Activated naive CD8-positive, alpha-beta T cell treated with anti-CD3 and anti-CD28 coated beads for 36 hours (primary cell): ENCODE measurements at places on chromosomes 2 and 18. TPM values are rescaled to one million over a fixed set of nuclear protein-coding genes. Genes with fewer than 3 reads are reported as not detected.

DNA sequence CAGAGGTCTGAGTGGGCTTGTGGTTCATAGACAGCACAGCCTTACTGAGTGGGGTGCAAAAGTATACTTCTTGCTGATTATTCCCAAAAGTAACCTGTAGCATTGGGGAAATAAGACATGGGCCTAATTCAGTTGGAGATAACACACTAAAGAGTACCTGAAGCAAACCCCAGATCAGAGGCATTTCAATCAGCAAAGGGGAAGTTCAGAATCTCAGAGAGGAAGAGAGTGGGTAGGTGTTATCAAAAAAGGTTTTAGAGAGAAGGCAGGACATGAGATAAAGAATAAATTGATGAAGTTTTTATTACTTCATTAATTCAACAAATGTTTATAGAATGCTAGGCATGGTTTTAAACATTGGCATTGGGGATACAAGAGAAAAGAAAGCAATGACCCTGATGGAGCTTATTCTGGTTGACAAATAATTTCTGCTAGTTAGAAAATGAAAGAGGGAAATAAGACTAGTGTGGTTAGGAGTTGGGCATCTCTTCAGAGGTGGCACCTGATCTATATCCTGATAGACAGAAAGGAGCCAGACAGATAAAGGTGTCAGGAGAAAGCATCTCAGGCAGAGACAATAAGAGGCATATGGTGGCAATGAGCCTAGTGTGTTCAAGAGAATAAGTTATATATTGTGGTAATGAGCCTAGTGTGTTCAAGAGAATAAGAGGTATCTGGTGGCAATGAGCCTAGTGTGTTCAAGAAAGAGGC, 153.8 kb upstream of the SETBP1 start:
- no peak for DNase-seq

GRCh38 chr2:85265304-85265703, 62.5 kb downstream of the TGOLN2 start:
- no peak for DNase-seq

DNA sequence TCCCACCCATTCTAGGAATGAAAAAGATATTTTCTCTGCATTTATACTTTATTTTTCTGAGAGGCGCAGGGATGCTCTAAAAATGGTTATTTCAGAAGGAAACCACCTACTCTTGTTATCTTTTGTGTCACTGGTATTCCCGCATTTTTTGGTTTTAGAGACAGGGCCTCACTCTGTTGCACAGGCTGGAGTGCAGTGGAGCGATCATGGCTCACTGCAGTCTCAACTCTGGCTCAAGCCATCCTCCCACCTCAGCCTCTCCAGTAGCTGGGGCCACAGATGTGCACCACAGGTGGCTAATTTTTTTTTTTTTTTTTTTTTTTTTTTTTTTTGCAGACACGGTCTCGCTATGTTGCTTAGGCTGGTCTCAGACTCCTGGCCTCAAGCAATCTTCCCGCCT, 135.9 kb downstream of the NCK2 start:
- DNase-seq = no peak

DNA sequence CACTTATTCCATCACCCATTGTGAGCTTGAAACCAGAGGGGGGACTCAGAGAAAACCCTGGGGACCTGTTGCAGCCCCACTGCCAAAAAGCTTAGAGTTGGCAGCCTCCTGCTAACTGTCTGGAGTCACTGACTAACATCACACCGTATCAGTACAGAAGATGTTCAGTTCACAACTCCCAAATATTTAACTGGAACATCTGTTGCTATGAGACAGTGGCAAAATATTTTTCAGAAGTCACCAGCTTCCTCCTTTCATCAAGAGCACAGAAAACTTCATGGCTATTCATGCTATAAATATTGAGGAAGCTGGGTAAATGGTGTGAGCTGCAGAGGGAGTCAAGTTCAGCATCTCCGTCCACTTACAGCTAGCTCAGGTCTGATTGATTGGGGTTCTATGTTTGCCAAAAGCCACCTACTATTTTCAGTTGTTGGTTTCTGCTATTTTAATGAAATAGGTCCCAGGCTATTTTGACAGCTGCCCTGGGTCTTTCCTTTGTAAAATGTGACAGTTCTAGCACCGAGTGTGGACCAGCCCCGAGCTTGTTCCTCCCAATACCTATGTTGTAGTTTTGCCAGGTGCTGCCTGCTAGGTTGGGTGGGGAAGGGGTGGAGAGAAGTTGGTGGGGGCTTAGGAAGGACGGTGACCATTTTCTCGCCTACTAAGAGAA, 9.8 kb downstream of the TUBB6 start:
- no peak for DNase-seq

DNA sequence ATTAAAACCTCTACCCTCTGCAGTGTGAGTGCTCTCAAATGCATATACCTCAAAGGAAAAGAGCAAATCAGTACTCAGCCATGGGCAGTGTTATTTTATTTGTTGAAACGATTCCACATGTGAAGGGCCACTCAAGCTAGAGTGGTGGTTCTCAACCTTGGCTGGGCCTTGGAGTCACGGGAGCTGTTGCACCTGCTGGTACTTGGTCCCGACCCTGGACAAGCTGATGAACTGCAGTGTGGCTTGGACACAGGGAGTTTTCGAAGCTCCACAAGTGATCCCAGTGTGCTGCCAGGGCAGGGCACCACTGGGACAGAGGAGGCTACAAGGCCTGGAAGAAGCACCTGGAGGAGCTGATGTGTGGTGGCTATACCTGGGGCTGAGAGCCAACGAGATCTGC, 19.7 kb downstream of the GNLY start:
- no peak for DNase-seq

DNA sequence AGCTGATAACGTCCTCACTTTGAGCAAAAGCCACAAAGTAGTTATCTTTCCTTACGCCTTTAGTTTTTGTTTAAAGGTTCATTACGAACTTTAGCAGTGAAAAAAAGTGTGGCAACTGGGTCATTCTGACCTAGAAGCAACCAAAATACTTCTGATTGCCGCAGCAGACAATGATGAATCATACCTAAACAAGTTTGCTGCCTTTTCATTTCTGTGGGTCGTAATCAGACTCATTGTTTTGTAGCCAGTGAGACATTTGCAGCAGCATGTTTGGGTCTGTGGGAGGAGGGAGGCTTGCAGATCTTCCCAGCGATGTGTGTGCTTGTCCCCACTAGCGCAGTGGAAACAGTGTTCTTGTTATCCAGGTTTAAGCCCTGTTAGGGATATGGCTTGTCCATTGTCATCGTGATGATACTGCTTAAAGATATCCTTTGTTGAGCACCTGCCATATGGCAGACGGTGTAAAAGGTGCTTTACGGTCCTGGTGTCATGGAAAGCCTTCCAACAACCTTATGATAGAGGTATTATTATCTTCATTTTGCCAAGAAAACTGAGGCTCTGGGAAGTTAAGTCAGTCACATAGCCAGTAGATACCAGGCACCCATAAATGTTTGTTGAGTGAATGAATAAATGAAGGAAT, 1.3 kb upstream of the GREB1 start:
- DNase-seq = no peak

GRCh38 chr18:50982802-50983179, 15.0 kb downstream of the ELAC1 start:
- no peak for DNase-seq

DNA sequence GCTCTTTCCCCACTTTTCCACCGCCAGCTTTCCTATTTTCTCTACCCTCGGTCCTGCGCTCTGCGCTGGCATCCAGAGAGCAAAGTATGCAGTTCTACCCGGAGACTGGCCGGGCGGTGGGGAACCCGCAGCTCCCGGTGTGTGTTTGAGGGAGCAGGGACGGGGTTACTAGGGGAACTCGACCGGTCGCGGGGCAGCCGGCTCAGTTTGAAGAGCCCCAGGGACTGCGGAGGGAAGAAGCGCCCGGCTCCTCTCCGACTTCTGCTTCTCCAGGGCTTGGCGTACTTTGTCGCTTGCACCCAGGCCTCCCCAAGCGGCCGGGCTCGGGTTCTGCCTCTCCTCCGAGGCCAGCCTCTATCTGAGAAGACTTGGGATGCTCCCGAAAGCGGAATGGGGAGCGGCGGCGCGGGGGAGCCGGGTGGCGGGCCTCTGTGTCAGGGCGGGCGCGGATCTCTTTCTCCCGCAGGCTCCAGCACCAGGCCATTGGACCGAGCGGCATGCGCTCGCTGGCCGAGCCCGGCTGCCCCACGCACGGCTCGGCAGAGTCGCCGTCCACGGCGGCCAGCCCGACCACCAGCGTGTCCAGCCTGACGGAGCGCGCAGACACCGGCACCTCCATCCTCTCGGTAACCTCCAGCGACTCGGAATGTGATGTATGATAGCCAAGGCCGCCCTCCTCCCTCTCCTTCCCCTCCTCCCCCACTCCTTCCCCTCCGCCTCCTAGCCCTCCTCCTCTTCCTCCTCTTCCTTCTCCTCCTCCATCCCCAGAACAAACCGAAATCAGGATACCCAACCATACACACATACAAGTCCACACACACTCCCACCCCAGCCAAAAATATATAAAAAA, 2.8 kb downstream of the SIX3 start:
- no peak for DNase-seq

UGT1A6 gene
- not detected for total RNA-seq

CMPK2 gene
- total RNA-seq = 11.8 TPM

SCN2A gene
- 0.04 TPM for total RNA-seq

YWHAQ gene
- 314 TPM for total RNA-seq
